ENCODE measurements at places on chromosomes 3 and 15. TPM values are rescaled to one million over a fixed set of nuclear protein-coding genes. Genes with fewer than 3 reads are reported as not detected.

SCAMP5 gene
- 0.41 TPM for polyA plus RNA-seq

GRAMD2A gene
- 1.1 TPM for polyA plus RNA-seq

TNFSF10 gene
- 45.1 TPM for polyA plus RNA-seq

MESP2 gene
- 0.56 TPM for polyA plus RNA-seq

SNTN gene
- not detected for polyA plus RNA-seq

SPATA12 gene
- 0.05 TPM for polyA plus RNA-seq

COPG1 gene
- 75.6 TPM for polyA plus RNA-seq

CCR8 gene
- not detected for polyA plus RNA-seq

MYZAP gene
- 71.6 TPM for polyA plus RNA-seq

ATP10A gene
- polyA plus RNA-seq: 0.86 TPM
